D341Med (cell line): ENCODE measurements at places on chromosomes 4 and X.

- DNase-seq: peak; percentile 52
These were observed 158.3 kb downstream of the CPE start for GRCh38 chr4:165537028-165537648.

- no peak for DNase-seq
These were observed 65.0 kb upstream of the DDX60 start for GRCh38 chr4:168383510-168383909.

- DNase-seq: no peak
These were observed 95.1 kb downstream of the RASL11B start for GRCh38 chr4:52957220-52957686.

- DNase-seq: no peak
These were observed 274.3 kb downstream of the FRMPD4 start for GRCh38 chrX:12412561-12412960.

DNA sequence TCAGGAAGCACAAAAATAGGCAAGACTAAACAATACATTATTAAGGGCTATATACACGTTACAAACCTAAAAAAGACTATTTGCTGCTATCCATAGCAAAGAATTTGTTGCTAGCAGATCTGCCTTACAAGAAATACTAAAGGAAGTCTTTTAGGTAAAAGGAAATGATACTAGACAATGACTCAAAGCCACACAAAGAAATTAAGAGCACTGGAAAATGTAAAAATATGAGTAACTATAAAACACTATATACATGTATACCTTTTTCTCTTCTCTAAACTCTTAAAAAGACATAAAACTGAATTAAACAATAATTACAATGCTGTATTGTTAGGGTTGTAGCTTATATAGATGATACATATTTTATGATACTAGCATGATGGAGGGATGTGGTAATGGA is 25.7 kb downstream of the SLC9A7 start:
- DNase-seq: no peak

- DNase-seq: peak; percentile 50
These were observed 8.1 kb downstream of the LAMTOR3 start for GRCh38 chr4:99886146-99886545.

GRCh38 chr4:54392479-54392878 is 163.4 kb downstream of the PDGFRA start:
- DNase-seq: no peak

DNA sequence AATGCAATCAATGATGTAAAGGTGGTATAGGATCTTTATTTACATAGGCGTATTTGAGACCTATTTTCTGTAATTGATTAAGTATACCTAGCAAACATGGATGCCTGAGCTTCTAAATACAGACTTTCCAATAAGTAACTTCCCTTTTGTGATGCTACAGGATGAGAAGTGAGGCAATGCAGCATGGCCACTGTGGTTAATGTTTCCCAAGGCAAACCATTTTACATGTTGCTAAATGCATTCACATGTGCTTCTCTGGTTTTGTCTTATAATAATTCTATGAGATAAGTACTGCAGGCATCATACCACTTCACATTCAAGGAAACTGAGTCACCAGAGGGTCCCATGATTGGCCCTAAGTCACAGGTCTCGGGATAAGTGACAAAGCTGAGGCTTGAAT is 35.7 kb upstream of the NKX3-2 start:
- no peak for DNase-seq

DNA sequence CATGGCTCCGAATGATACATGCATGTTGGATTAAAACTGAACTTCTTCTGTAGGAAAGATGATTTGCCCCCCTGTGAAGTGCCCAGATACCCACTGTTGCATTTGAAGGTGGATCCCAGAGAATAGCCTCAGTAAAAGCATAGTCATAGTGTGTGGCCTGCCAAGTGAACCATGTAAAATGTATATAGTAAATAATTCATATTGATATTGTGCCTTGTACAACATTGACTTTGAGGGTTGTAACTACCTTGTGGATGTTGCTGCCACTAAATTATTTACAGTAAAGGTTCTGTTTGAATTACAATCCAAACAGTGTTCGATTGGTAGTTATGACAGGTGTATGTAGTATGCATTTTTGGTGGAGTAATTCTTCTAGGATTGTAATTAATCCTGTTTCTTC is 19.2 kb downstream of the TMEM131L start:
- DNase-seq: no peak

GRCh38 chr4:4671774-4672349 is 130.0 kb upstream of the STX18 start:
- no peak for DNase-seq

GRCh38 chr4:120466429-120466828 is 399.8 kb upstream of the MAD2L1 start:
- no peak for DNase-seq

DNA sequence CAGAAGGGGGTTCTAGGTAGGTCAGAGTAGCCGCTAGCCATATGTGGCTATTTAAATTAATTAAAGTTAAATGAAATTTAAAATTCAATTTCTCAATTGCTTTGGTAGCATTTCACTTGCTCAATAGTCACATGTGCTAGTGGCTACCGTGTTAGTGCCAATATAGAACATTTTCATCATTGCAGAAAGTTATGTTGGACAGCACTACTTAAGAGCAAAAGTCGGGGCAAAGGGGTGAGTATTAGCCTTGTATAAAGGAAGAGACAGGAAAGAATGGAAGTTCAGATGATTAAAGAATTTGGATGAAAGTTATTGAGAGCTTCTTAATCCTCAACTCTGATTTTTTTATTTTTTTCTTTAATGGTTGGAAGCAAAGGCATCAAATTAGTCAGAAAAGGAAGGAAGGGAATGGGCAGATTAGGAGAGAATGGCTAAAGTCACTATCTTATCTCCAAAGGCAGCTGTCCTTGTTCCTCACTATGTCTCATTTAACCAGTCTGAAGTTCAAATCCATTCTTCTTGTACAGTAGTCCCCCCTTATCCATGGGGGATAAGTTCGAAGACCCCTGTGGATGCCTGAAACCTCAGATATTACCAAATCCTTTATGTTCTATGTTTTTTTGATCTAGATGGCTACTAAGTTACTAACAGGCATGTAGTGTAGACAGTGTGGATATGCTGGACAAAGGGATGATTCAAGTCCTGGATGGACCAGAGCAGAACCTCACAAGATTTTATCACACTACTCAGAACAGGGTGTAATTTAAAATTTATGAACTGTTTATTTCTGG is 22.9 kb downstream of the OCIAD1 start:
- DNase-seq: no peak

- DNase-seq: no peak
These were observed 231.7 kb upstream of the GATB start for GRCh38 chr4:151992332-151993154.

- DNase-seq: no peak
These were observed 1.2 kb upstream of the TMEM144 start for GRCh38 chr4:158208963-158209640.

DNA sequence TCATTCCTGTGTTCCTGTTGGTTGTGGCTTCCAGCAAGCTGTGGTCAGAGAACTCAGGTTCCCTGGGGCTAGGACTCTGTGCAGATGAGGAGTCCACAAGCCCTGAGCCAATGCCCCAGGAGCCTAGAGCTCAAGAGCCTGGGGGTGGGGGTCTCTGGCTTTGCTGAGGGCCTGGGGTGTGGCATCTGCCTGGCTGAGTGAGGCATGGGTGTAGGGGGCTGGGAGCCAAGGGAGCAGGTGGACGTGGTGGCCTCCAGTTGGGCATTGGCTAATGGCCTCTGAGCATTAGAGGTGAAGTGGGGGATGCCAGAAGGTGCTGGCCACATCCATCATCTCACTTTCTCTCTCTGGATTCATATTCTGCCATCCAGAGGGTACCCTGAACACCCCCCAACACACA is 5.3 kb upstream of the MAMLD1 start:
- no peak for DNase-seq

DNA sequence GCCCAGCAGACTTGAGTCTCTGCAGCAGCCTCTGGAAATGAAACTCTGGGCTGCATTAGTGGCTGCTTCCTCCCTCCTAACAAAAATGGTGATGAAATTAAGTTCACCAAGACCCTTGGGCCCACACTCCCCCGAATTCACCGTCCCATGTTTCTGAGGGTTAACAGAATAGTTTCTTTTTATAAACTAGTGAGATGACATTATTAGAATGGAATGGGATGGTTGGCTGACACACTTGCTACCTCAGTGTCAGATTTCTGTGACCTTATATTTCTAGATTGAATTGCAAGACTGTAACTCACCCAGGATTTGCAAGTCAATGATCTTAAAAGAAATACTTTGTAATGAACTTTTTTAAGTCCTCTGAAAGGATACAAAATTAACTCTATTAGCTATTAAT is 127.1 kb downstream of the SHROOM3 start:
- DNase-seq: no peak

DNA sequence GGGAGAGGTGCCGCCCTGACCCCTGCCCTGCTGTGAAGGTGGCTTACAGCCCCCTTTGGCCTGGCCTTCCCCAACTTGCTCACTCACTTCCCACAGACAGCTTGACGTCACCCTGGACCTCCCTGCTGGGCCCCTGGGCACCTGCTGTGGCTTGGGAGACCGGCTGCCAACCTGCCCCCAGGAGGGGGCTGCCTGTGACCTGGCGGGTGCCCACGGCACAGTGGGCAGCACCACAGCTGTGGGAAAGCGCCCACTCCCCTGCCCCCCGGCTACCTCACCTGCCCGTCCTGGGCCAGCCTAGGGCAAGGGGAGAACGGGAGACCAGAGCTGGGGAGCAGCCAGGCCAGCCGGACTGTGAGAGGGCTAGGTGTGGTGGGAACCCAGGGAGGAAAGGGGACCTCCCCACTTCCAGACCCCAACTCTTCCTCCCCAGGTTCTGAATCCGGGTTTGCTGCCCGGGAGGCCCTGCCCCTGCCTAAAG is 2.4 kb upstream of the ZFP92 start:
- no peak for DNase-seq

- DNase-seq: no peak
These were observed 56.2 kb downstream of the LRRC66 start for GRCh38 chr4:51963841-51964517.

DNA sequence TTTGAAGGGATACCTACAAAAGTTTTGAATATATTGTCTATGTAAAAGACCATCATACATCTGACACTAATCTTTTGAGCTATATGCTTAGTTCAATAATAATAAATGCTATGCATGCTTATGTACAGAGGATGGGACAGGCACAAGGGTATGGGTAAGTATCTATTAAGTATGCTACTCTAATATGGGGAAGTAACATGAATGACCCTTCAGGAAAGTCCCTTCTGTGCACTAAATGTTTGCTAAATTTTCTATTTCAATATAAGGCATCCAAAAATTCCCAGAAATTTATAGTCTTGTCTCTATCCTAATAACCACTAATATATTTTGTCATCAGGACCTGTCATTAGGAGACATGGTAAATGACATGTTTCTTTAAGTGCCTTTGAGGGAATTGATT is 19.0 kb downstream of the ATP8A1 start:
- DNase-seq: no peak

GRCh38 chr4:109155682-109156283 is 146.7 kb downstream of the COL25A1 start:
- DNase-seq: no peak

DNA sequence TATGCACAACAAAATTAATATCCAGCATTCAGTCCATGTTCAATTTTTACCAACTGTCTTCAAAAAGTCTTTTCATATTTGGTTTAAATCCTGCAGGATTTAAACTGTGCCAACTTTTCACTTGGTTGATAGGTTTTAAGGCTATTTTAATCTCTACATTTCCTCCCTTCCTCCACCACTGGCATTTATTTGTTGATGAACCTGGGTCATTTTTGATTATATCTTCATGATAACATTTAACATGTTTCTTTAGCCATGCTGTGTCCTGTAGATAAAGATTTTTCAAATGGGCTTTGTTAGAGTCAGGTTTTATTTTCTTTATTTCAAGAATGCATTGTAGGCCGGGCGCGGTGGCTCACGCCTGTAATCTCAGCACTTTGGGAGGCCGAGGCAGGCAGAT is 216.4 kb downstream of the ARHGAP10 start:
- DNase-seq: no peak

DNA sequence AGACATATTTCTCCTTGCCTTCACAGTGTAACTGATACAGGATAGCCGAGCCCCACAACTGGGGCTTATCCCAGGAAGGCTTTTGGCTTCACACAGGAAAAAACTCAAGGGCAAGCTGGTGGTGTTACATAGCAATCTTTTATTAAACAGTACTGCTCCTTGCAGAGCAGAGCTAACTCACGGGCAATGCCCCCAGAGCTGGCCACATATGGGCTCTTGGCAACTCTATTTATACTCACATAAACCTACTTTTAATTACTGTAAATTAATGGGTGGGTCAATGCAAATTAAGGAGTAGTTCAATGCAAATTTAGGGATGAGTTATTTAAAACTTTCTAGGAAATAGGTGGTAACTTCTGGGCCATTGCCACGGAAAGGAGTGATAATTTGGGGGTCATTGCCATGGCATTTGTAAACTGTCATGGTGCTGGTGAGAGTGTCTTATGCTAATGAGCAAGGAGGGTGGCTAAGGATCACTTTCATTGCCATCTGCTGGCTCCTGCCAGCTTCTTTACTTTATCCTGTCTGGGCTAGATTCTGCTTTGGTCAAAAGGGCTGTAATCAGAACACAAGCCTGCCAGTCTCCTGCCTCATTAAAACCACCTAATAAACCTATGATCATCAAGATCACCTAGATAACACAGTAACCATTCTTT is 288.8 kb downstream of the CENPC start:
- peak; percentile 36 for DNase-seq

- DNase-seq: no peak
These were observed 36.3 kb downstream of the ARSD start for GRCh38 chrX:2892816-2893215.

DNA sequence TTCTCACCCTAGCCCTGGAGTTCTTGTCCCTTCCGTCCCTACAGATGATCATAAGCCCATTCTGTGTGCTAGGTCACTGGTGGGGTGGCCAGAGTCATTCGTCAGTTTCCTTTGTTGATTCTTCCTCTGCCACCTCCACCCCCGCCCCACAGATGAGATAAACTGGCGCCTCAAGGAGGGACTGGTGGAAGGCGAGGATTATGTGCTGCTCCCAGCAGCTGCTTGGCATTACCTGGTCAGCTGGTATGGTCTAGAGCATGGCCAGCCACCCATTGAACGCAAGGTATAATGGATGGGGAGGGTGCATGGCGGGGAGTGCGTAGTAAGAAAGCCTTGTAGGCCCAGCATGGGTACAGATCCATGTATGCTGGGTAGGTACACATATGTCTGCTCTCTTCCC is 6.4 kb downstream of the USP11 start:
- DNase-seq: no peak

DNA sequence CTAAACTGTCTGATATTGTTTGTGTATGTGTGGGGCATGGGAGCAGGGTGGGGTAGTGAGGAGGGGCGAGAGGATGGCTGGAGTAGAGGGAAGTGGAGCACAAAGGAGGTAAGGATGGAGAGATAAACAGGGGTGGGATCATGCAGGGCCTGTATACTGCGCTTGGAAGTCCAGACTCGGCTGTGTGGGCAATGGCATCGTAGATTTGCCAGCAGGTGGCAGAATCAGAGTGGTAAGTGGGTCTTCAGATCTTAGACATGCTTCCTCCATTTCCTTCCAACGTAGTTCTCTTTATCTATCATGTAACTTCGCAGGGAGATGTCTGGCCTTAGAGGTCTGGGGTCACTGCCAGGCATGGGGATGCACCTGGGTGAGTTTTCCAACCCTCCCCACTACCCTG is 155.5 kb downstream of the PDGFRA start:
- no peak for DNase-seq
